NCI-H1048 (cell line): ENCODE measurements at places on chromosomes 1 and 21.

DNA sequence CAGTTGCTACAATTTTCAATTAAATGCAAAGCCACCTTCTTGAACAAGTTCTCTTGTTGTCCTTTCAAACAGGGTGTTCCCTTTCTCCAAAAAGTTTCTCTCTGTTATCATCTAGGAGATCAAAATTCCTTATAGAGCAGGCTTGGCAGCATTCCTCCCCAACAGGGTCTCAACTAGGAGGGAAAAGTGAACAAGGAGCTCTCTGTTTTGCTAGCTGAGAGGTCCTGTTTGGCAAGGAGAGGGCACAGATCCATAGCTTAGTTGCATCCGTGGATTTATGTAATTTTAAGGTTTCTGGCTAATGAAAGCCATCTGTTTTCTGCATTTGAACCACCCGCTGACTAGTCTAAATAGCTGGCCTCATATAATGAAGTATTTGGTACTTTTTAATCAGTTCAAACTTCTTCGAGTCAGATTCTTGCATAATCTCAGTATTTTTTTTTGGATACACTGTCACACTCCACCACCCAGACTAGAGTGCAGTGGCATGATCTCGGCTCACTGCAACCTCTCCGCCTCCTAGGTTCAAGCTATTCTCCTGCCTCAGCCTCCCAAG is 54.0 kb downstream of the APP start:
- DNase-seq, result peak; percentile 56

DNA sequence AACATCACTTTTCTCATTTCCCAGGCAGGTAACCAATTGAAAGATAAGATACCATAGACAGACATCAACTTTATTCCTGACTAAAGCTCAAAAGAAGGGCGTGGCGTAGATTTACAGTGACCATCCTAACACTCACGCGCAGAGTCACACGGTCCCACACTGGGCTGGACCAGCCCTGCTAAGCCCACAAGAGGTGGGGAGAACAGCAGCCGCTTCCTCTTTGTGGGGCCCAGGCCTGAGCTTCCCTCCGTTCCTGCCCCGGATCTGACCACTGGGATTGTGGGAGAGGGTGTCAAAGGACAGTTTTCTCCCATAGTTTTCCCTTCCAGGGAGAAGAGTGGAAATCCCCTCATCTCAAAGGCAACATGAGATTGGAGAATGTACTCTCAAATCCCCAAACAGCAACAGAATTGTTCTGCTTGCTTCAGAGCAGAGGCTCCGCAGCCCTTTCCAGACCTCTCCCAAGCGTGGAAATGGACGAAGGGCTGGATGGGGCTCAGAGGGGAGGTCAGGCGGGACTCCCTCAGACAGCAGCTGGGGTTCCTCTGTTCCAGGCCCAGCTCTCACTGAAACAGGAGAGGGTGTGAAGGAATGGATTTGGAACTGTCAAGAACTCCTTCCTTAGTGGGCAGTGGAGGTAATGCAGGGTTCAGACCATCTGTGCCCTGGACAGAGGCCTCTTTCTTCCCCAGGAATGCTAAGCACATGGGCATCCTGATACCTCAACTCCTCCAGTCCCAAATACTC is 33.7 kb downstream of the L1TD1 start:
- DNase-seq, result no peak

DNA sequence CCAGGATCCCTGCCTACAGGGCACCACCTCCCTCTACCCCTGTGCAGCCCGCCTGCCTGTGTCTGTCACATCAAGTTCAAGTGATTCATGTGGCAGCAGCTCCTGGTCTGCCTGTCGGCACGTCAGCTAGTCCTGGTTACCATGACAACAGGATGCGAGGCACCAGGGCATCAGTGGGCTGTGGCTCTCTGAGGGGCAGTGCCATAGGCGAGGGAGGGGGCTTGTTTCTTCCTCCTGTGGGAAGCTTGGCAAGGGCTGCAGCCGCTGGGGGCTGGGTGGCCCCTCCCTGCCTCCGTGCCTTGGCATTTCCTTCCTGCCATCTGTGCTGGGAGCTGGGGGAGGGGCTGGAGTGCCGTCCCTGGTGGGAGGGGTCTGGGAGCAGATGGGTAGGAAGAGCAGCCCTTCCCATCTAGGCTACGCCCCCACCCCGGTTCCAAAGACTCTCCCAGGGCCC is 43.1 kb downstream of the FOXO6 start:
- DNase-seq, result no peak

- no peak for DNase-seq
These were observed 33.6 kb upstream of the CASZ1 start for GRCh38 chr1:10829965-10830515.

GRCh38 chr1:170495006-170495405 is 37.0 kb upstream of the GORAB start:
- no peak for DNase-seq

DNA sequence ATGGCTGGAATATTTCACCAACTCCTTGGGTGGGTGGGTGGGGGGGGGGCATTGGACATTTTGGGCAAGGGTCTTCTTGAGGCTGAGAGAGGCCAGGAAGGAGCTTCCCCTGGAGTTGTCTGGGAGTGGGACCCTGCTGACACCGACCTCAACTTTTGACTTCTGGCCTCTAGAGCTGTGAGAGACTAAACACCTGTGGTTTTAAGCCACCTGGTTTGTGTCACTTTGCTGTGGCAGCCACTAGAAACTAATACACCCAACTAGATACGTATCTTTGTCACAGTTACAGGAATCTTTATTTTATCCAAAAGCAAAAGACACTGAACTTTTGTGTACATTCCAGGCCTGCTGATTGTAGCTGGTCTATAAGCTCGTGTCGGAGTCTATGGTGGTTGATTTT is 9.9 kb upstream of the RIPK4 start:
- DNase-seq, result no peak

DNA sequence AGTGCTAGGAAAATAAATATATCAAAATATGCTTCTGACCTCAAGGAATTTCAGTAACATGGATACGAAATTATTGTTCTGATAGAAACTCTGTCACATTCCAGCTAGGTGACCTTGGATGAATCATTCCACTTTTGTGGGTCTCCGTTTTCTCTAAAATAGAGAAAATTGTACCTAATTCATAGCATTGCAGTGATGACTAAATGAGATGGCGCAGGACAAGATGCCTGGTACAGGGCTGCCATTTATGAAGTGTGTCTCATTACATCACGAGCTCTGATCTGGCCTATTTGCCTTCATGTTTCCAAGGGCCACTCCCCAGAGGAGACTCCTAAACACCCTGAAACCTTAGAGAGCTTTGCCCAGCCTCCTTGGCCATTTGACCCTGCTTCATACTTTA is 480.0 kb upstream of the USP24 start:
- DNase-seq, result no peak

DNA sequence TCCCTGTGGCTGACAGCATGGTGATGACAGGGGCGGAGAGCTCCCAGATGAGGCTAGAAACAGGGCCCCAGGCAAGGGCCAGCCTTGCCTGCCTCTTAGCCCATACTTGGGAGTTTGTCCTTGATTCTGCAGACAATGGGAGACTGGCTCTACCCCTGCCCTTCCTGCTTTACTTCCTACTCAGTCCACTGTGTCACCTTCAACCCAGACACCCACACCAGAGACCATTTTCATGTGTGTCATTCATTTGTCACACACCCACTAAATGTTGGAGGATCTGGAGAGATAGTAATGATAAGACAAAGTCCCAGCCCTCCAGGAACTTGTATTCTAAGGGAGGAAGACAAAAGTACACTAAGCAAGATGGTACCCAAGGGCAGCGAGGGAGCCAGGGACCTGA is 43.7 kb downstream of the SYT6 start:
- no peak for DNase-seq

- DNase-seq, result no peak
These were observed 140.9 kb downstream of the RHOU start for GRCh38 chr1:228876187-228876586.

DNA sequence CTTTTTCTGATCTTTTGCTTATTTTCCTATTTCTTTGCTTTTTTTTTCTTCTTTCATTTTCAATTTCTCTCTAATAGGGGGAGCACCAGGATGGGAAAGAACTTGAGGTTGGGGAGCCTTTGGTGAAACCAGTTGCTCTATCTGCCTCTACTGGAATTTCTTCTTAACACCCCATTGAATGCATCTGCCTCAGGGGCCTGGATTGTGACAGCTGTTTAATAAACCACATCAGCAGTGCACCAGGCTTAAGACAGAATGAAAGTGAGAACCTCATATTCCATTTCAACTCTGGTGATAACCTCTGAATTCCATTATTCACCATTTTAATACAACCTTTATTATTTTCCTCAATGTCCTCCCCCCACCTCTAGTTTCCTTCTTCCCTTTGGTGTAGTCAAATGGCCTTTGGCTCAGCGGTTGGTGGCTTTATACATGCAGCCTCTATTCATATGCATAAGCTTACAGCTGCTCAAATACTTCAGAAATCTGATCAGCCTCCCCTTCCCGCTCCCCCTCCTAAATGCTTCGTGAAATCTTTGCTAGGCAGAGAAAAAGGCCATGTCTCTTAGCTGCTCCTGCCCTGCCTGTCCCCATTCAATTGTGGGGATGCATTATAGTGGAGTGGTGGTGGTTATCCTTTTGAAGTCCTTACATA is 537.3 kb upstream of the PLXNA2 start:
- DNase-seq, result no peak

DNA sequence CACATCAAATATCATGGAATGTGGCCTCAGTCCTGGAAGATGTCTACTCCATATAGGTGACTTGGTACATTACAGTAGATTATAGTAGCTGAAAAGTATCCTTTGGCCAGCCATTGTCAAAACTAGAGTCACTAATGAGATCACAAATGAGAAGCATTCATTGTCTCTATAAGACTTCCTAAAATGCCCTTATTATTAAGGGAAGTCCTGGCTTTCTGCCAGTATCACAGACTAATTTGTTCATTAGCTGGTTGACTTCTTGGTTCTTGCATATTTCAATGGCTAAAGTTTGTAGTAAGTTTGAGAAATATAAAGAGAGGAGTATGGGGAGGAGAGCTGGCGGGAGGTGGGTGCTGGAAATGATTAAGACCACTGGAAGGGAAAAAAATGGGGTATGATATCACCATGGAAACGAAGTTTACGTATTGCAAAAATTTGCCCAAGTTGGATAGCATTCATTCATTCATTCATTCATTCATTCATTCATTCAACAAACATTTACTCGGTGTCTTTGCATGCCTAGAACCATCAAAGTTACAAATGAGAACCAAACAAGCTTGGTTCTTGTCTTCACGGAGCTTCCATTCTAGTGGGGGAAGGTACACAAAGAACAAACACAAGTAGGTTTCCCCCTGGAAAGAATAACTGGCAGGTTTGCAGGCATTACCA is 11.7 kb upstream of the B3GALNT2 start:
- no peak for DNase-seq

GRCh38 chr1:150553392-150554085 is 4.3 kb downstream of the ADAMTSL4 start:
- no peak for DNase-seq

DNA sequence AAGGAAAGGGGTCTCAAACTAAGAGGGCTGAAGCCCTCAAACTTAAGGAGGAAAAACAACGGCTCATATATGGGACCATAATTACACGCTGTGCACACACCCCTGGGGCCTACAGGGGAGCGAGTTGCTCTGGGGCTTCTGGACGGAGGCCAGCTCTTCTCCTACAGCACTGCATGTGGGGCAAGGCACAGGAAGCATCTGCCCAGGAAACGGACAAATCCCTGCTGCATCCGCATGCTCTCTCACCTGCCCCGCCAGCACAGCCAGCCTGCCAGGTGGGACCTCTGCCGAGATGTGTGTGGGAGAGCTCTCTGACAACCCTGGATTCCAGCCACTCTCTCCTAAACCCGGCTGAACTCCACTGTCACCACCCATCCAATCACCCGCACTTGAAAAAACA is 54.1 kb downstream of the MRPL37 start:
- no peak for DNase-seq

DNA sequence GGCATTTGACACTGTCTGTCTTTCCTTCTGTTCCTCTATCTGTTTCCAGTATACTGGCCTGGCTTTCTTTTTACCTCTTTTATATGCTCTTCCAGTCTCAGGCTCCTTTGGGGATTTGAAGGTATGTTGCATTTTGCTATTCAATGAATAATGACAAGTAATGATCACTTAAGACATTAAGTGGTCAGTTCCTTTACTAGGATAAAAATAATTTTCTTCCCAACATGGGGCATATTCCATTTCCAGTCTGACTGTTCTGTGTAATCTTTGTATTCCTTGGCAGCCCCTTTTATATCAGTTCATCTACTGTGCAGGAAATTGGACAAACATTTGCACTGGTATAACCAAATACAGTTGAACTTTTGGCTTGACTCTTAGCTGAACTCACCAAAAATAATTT is 15.6 kb downstream of the METTL18 start:
- DNase-seq, result no peak

GRCh38 chr1:64112281-64112680 is 91.1 kb upstream of the UBE2U start:
- DNase-seq, result no peak

DNA sequence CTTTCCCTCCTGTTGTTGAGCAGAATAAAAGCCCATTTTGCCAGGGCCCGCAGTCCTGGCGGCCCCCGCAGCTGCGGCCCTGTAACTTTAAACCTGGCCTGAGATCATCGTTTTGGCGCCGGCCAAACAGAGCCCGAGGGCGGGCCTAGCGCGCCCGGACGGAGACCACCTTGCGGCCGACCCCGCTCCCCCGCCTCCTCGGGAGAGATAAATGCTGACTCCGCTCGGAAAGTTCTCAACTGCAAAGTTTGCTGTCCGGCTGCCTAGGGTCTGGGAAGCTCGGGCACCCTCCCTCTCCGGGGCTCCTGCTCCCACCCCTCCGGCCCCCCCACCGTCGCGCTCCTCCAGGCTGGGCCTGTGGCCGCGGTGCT is at the start of gene PDPN:
PDPN (plus strand) TSS at position 238 of the 371 bp plus-strand sequence. CDS start 202 bp downstream, outside the sequence.
- no peak for DNase-seq

GRCh38 chr1:84701376-84701775 is 11.1 kb upstream of the SSX2IP start:
- DNase-seq, result no peak
